BJ (cell line): ENCODE measurements at places on chromosomes 4 and X. TPM values are rescaled to one million over a fixed set of nuclear protein-coding genes. Genes with fewer than 3 reads are reported as not detected.

HDX gene
- 1.2 and 2.0 TPM in 2 replicates for polyA plus RNA-seq

CTAG1A gene
- polyA plus RNA-seq, result not detected in 2 replicates

USP26 gene
- not detected in 2 replicates for polyA plus RNA-seq

VEGFC gene
- 47.7 and 68.4 TPM in 2 replicates for polyA plus RNA-seq

ADGRG4 gene
- 0.01 TPM in 2 replicates for polyA plus RNA-seq

SOWAHB gene
- 0.02 and 0.04 TPM in 2 replicates for polyA plus RNA-seq

SLC38A5 gene
- polyA plus RNA-seq, result 3.5 and 5.3 TPM in 2 replicates

NLGN3 gene
- polyA plus RNA-seq, result 0.22 and 0.27 TPM in 2 replicates

UCP1 gene
- polyA plus RNA-seq, result not detected in 2 replicates

OSTC gene
- polyA plus RNA-seq, result 172 and 294 TPM in 2 replicates

WAS gene
- polyA plus RNA-seq, result 0.06 and 0.12 TPM in 2 replicates

STARD8 gene
- polyA plus RNA-seq, result 2.1 and 2.9 TPM in 2 replicates

TACR3 gene
- not detected in 2 replicates for polyA plus RNA-seq

SYN1 gene
- polyA plus RNA-seq, result 0.23 and 0.48 TPM in 2 replicates

SLC10A6 gene
- 0.72 and 0.98 TPM in 2 replicates for polyA plus RNA-seq

ADH4 gene
- not detected in 2 replicates for polyA plus RNA-seq

BGN gene
- 284 and 487 TPM in 2 replicates for polyA plus RNA-seq
